Suppressor macrophage treated with lipopolysaccharide for 1 hour (primary cell): ENCODE measurements at places on chromosomes 7 and 10.

DNA sequence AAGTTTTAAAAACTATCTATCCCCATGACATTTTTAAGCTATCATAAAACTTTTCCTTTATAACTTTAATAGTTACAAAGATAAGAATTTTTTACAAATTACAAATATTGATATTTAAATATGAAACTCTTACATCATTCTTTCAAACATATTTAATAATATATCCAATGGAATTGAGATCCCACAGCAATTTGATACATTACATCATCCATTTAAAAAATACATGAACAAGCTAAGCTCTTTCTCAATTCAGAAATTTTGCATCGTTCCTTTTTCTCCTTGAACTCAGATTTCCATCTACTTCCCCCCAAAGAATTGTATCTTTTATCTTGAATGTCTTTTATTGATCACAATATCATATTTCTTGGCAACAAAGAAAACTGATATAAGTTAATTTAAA is 118.4 kb upstream of the GLCCI1 start:
- peak; percentile 7 for DNase-seq

- DNase-seq = peak; percentile 83
These were observed 171.9 kb upstream of the CACNA2D1 start for GRCh38 chr7:82615527-82615926.

- DNase-seq = peak; percentile 24
These were observed 35.1 kb upstream of the GRID1 start for GRCh38 chr10:86401588-86402282.

- DNase-seq = no peak
These were observed 466.0 kb downstream of the KIF20B start for GRCh38 chr10:90167174-90168064.
